ENCODE measurements at places on chromosomes 6 and 20.

DNA sequence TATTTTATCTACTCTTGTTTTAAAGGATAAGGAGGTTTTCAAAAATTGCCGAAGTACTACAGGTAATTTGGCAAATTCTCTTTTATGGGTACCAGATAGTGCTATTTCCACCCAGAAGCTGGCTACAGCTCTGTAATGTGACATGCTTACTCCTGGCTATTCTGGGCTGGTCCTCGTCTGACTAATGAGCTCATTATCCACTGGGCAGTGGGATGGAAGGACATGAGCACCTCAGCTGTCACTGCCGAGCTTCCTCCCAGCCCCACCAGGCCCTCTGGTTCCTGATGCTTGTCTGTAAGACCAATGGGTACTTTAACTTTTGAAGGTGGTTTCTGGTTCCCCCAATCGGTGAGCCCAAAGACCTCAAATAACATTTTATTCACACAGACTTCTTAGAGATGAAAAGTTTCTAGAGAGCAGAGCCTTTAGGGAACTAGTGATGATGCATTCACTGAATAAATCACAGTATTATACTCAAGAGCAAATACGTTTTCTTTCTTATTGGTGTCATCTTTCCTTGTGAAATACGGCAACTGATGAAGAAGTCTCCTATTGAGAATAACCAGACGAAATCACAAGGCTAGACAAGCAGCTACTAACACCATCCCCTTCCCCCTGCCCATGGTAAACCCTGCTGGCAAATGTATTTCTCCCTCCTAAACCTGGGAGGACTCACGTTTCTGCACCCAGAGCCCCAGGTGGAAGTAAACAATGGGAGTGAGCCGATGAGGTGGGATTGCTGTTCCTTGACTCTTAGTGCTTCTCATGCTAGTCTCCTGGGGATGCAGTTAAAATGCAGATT is 80.8 kb downstream of the SLC22A3 start:
- no peak for DNase-seq

DNA sequence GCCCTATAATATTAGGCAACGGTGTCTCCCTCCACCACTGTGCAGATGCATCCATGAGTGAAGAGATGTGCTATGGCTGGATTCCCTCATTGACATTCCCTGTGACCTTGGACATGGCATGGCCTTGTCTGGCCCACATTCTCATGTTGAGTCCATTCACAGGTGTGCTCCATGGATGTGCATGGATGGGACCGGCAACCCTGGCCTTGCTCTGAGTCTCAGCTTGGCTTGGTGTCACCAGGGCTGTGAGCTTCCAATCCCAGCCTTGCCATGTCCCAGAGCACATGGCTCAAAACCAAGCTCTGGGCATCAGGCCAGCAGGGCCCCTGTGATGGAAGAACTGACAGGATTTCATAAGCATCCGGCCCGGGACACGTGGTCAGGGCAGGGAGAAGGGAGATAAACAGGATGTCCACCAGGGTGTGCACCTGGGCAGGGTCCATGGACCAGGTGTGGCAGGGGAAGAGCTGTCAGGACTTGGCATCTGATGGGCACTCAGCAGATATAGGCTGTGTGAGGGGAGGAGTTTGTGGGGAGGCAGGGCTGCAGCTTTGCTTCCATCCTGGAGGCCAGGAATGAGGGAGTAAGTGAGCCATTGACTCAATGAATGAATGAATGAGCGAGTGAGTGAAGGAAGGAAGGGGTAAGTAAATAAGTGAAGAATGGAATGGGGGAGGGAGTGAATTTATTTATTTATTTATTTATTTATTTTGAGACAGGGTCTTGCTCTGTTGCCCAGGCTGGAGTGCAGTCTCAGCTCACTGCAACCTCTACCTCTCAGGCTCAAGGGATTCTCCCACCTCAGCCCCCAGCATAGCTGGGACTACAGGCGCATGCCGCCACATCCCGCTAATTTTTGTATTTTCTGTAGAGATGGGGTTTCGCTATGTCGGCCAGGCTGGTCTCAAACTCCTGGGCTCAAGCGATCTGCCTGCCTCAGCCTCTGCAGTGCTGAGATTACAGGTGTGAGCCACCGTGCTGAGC is 15.7 kb downstream of the NRSN2 start:
- peak; percentile 92 for DNase-seq

GRCh38 chr20:51417250-51418136 is 125.0 kb downstream of the NFATC2 start:
- DNase-seq: no peak

DNA sequence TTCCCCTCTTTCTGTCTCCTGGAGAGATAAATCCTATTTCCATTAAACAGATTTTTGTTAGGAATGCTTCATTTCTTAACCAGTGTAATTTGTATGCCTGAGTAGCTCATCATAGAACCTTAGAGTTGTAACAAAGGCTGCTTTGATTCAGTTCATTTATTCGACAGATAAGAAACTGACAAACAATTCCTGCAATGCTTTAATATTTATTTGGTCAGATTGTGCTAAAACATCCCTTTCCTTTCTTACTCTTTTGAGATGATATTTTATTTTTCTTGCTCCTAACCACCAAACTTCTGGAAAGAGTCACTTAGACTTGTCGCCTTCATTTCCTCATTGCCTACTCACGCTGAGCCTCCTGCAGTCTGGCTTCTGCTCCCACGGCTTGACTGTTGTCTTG is 89.0 kb upstream of the SUPT3H start:
- no peak for DNase-seq

DNA sequence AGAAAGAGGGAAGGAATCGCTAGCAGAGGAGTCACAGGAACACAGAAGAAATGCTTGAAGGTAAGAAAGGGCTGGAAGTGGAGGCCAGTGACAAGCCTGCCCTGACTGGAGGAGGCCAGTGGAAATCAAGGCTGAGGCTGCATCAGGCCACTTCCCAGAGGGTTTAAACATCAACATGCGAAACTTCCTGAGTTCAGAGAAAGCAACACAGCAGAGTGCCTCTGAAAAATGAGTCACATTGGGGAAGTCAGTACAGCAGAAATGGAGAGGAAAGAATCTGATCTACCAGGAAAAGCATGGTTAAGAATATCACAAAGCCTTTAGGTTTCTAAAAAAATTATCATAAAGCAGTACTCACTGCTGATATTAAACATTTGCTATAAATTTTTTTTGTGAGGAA is 23.3 kb downstream of the NAPB start:
- DNase-seq: no peak

DNA sequence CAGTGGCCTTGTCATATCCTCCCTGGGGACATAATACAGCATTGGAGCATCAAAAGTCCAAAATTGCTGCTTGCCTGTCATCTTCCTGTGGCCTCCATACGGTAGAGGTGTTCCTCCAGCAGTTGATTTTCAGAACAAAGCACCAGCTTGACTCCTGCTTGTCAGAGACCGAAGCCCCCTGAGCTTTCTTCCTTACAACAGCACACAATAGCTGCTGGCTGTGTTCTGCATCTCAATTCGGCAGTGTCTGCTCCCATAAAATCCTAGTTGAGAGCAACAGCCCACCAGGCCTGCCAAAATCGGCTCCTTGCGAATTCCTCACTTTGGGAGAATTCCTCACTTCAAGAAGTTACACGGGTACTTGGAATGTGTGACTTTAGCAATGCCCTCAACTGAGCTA is 372.9 kb downstream of the SAMD5 start:
- no peak for DNase-seq

DNA sequence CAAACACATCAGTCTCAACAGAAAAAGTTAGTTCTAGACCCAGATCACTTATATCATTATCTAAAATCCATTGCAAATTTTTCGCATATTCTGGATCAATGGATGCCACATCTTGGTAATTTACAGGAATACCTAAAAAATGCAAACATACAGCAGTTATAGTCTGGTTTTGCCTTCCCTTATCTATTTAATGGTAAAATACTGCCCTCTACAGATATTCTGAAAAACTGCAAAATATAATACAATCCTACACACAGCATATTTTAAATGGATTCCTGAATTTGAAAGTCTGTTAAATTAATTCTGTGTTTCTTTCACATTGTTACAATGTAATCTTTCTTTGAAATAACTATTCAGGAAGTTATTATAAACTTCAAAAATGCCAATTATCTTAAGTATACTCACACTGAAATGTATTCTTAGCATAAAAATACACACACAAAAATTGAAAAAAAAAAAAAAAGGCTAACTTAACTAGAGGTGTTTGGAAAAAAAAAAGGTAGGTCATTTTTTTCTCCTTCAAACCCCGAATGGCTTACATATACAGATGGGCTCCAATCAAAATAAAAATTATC is 88.4 kb downstream of the HACE1 start:
- no peak for DNase-seq

DNA sequence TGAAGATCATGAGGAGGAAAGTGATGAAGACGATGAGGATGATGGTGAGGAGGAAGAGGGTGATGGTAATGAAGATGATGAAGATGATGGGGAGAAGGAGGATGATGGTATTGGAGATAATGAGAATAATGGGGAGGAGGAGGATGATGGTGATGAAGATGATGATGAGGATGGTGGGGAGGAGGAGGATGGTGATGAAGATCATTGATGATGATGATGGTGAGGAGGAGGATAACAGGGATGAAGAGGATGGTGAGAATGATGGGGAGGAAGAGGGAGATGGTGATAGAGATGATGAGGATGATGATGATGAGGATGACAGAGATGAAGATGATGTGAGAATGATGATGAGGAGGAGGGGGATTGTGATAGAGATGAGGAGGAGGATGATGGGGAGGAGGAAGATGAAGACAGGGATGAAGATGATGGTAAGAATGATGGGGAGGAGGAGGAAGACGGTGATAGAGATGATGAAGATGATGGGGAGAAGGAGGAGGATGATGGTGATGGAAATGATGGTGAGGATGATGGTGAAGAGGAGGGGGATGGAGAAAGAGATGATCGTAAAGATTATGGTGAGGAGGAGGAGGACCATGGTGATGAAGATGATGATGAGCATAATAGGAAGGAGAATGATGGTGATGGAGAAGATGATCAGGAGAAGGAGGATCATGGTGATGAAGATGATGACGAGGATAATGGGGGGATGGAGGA is 273.7 kb downstream of the SMOC2 start:
- DNase-seq: no peak

- no peak for DNase-seq
These were observed 217.5 kb upstream of the THEMIS start for GRCh38 chr6:128118401-128118800.

- no peak for DNase-seq
These were observed 12.8 kb downstream of the GABRR2 start for GRCh38 chr6:89302195-89302770.

GRCh38 chr6:143575901-143576426 is 64.4 kb upstream of the FUCA2 start:
- no peak for DNase-seq

DNA sequence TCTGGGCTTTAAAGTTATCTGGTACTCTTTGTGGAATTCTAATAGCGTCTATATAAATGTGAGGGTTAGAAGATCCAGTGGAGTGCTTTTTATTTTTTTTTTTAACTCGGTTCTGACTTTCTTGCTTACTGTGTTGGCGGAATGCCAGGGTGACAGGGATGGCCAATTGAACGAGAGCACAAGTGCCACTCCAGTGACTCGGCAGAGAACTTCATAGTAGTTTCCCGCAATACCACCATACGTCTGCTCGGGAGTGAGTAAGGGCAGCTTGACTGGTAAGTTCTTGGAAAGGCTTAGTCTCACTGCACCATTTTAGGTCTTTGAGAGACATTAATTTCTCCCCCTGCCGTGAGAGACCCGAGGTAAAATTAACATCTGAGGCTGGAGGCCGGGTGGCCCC is 49.4 kb upstream of the TULP1 start:
- no peak for DNase-seq

- DNase-seq: no peak
These were observed 374.1 kb upstream of the MANEA start for GRCh38 chr6:95203153-95203754.

GRCh38 chr20:44481719-44482416 is 6.2 kb downstream of the TTPAL start:
- DNase-seq: no peak

DNA sequence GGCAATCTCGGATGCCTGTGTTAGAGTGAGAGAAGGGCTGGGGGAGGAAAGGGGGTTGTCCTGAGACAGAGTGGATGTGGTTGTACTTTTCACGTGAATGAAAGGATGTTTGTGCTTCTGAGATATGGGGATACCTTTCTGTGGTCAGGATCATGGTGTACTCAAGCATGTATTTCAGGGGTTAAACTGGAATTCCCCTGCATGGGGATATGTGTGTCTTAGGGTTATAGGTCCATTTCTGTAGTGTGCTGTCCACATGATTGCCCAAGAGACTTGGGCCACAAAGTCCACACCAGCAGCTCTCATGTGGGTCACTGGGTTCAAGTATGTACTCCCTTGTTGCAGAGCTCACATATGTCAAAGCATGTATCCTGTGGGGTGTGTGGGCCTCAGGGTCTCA is 10.5 kb downstream of the SYNGAP1 start:
- no peak for DNase-seq

DNA sequence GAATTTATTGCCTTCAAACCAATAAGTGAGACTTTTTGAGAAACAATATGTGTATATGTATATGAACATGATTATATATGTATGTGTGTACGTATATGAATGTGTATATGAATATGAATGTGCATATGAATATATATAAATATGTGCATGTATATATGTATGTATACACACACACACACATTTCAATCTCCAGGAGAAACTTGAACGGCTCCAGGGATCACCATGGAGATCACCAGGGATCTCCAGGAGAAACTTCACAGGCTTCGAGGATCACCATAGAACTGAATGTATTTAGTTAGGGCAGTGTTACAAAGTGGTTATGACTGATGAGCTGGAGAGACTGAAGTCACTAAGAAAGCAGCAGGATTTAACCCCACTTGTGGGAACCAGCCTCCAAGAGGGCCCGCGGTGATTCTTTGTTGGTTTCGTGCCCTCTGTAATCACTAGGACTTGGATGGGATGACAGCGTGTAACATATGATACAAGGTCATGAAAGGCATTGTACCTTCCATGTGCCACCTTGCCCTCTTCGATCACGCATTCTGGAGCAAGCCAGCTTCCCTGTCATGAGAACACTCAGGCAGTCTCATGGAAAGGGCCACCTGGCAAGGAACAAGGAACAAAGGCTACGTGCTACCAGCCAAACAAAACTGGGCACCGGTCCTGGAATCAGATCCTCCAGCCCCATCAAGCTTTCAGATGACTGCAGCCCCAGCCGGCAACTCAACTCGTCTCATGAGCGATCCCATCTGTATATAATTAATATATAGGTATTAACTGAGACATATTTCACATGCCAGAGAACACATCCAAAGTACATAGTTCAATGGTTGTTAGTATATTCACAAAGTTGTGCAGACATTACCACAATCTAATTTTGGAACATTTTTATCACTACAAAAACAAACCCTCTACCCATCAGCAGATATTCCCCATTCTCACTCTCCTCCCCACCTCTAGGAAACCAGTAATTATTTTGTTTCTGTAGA is 8.6 kb downstream of the FAM50B start:
- DNase-seq: no peak

DNA sequence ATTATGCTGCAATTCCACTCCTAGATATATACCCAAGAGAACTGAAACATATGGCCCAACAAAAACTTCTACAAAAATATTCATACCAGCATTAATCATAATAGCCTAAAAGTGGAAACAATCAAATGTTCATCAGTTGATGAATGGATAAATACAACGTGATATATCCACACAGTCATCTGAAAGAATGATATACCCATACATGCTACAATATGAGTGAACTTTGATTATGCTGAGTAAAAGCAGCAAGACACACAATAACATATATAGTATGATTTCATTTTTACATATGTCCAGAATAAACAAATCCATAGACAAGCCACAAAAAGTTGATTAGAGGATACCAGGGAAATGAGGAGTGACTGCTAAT is 30.7 kb downstream of the CDK19 start:
- DNase-seq: no peak

- no peak for DNase-seq
These were observed 140.3 kb downstream of the ATXN1 start for GRCh38 chr6:16621002-16621401.

GRCh38 chr20:15033891-15034290 is 696.5 kb upstream of the FLRT3 start:
- DNase-seq: no peak

All from Right ventricle myocardium superior (tissue), 1 donor.